Breast epithelium (tissue), 4 donors: ENCODE measurements at places on chromosomes 5 and 9. TPM values are rescaled to one million over a fixed set of nuclear protein-coding genes. Genes with fewer than 3 reads are reported as not detected.

Gene SPINK5
- 0.16 TPM for total RNA-seq

Gene SLC25A51
- total RNA-seq: 22.5 TPM

Gene SV2C
- total RNA-seq: 0.32 TPM

Gene PITX1
- 0.33 TPM for total RNA-seq

Gene NAIF1
- 11.9 TPM for total RNA-seq

Gene PLAC8L1
- not detected for total RNA-seq

DNA sequence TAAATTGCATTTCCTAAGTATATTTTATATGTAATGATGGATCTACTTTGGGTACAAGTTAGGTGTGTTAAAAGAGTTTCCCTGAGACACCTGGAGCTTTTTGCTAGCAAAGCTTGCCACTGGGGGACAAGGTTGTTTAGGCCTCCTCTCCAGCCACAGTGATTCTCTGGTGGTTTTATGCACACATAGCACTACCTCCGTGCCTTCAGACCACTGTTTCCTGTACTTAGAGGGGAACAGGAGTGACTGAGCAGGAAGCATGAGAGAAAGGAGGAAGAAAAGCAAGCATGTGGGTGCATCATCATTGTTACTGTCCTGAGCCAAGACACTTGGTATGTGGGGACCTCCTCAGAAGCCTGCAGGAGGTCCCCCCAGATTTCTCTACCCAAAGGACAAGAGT is 272.1 kb downstream of the RASEF start:
- H3K27me3 ChIP-seq: no peaks in the 10 kb centered on the region
- H3K36me3 ChIP-seq: no peaks in the 10 kb centered on the region
- DNase-seq: no peak

DNA sequence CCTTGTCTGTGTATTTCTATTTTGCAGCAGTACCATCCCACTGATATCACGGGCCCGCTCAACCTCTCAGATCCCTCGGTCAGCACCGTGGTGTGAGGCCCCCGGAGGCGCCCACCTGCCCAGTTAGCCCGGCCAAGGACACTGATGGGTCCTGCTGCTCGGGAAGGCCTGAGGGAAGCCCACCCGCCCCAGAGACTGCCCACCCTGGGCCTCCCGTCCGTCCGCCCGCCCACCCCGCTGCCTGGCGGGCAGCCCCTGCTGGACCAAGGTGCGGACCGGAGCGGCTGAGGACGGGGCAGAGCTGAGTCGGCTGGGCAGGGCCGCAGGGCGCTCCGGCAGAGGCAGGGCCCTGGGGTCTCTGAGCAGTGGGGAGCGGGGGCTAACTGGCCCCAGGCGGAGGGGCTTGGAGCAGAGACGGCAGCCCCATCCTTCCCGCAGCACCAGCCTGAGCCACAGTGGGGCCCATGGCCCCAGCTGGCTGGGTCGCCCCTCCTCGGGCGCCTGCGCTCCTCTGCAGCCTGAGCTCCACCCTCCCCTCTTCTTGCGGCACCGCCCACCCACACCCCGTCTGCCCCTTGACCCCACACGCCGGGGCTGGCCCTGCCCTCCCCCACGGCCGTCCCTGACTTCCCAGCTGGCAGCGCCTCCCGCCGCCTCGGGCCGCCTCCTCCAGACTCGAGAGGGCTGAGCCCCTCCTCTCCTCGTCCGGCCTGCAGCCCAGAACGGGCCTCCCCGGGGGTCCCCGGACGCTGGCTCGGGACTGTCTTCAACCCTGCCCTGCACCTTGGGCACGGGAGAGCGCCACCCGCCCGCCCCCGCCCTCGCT is 1.9 kb downstream of the LRRC26 start:
- peak overlapping the region; percentile 52 for H3K4me3 ChIP-seq
- no peaks in the 10 kb centered on the region for H3K36me3 ChIP-seq
- peaks cover 35% of the 10 kb centered on the region for H3K4me1 ChIP-seq
- no peak for DNase-seq
- H3K27ac ChIP-seq: peak overlapping the region; percentile 55
- peaks cover 32% of the 10 kb centered on the region for H3K27me3 ChIP-seq

DNA sequence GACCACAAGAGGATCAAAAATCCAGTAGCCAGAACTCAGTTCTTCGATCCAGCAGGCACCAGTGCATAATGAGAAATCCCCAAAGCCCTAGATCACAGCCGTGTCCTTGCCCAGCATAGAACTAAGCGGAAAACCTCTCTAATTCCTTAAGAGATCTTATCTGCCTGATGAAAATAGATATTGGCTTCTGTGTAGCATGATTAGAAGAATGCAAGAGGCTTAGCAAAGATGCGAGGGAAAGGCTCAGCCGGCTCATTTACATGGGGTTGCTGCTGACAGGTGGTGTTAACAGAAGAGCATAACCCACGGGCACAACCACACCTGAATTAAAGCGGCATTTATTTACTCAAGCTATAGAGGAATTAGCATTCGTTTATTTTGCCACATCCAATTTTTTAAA is 400.0 kb upstream of the ADAMTS16 start:
- no peak overlapping the region for H3K27ac ChIP-seq
- no peaks in the 10 kb centered on the region for H3K4me1 ChIP-seq
- no peak for DNase-seq
- H3K27me3 ChIP-seq: no peaks in the 10 kb centered on the region
- H3K4me3 ChIP-seq: no peak overlapping the region
- H3K36me3 ChIP-seq: no peaks in the 10 kb centered on the region

- no peak for DNase-seq
- no peak overlapping the region for H3K27ac ChIP-seq
- no peaks in the 10 kb centered on the region for H3K36me3 ChIP-seq
- no peaks in the 10 kb centered on the region for H3K4me1 ChIP-seq
- no peaks in the 10 kb centered on the region for H3K27me3 ChIP-seq
Measured at GRCh38 chr5:74631081-74631953, 9.2 kb downstream of the ENC1 start.

- H3K4me1 ChIP-seq: no peaks in the 10 kb centered on the region
- no peaks in the 10 kb centered on the region for H3K36me3 ChIP-seq
- H3K4me3 ChIP-seq: no peak overlapping the region
Measured at GRCh38 chr5:14669415-14669814, 4.9 kb downstream of the OTULIN start.

DNA sequence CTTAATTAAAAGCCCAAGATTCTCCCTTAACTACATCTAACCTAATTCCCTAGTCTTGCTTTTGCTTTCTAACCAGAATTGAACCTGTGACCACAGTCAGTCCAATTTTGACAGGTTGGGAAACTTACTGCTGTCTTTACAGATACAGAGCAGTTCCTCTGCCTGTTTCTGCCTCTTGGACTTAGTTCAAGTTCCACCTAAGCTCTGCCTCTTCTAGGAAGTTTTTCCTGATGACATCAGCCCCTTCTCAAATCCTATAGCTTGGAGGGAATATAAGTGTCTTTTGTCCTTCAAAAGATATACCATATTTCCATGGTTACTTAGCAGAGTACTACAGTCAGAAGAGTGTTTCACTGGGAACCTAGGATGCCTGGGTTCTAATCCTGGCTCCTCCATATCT is 31.7 kb downstream of the BRINP1 start:
- no peaks in the 10 kb centered on the region for H3K4me1 ChIP-seq
- H3K27ac ChIP-seq: no peak overlapping the region
- no peak for DNase-seq
- no peak overlapping the region for H3K4me3 ChIP-seq
- H3K27me3 ChIP-seq: no peaks in the 10 kb centered on the region
- H3K36me3 ChIP-seq: no peaks in the 10 kb centered on the region

GRCh38 chr9:26261503-26262330 is 583.5 kb upstream of the TUSC1 start:
- no peaks in the 10 kb centered on the region for H3K27me3 ChIP-seq
- DNase-seq: no peak
- no peak overlapping the region for H3K27ac ChIP-seq
- no peak overlapping the region for H3K4me3 ChIP-seq
- H3K36me3 ChIP-seq: no peaks in the 10 kb centered on the region

DNA sequence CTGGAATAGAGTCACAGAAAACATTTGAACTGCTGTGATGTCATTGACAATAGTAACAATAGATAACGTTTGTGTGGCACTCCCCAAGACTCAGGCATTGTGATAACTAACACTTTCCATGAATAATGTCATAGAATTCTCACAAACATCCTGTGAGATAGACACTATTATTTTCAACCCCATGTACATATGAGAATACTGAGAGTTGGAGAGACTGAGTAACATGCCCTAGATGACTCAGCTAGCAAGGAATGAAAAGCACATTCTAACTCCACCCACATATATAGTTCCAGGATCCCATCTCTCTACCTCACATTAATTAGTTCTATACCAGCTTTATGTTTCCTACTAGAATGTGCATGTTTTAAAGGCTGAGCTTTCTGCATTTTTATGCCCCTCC is 71.4 kb downstream of the ASTN2 start:
- H3K27me3 ChIP-seq: no peaks in the 10 kb centered on the region
- no peak overlapping the region for H3K4me3 ChIP-seq
- no peak overlapping the region for H3K27ac ChIP-seq
- DNase-seq: no peak
- H3K36me3 ChIP-seq: no peaks in the 10 kb centered on the region

DNA sequence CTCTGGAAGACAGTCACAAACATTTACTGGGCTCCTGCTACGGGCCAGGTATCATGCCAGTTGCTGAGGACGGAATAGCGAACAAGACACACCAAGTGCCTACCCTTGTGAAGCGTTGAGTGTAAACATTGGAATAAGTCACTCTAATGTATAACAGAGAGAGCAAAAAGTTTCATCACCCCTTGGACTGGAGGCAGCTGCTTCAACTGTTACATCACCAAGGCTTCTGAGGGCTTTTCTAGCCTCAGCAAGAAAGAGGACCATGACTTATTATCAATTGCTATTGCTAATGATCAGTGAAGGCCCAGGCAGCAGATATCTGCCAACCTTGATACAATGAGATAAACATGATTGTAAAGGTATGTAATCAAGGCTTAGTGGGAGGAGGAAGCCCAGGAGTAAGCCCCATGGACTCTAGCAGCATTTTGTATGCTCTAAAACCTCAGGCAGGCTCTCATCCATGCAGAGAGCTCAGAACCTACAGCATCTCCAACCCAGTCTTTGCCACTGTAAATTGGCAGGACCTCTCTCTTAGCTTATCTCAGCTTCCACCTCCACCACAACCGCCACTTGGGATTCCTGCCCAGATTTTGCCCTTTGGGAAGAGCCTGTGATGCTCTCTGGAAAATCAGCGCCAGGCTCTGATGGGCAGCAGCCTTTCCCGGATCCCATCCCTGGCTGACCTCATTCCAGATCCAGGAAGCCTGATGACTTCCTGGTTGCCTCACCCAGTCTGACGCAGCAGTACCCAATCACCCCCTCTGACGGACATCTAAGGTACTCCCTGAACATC is 54.5 kb downstream of the ADAM19 start:
- H3K4me3 ChIP-seq: no peak overlapping the region
- no peaks in the 10 kb centered on the region for H3K36me3 ChIP-seq
- no peak for DNase-seq
- no peak overlapping the region for H3K27ac ChIP-seq

GRCh38 chr9:127779136-127779981 is 893 bp upstream of the SH2D3C start:
- no peaks in the 10 kb centered on the region for H3K4me1 ChIP-seq
- peak overlapping the region; percentile 82 for H3K27ac ChIP-seq
- no peak for DNase-seq
- H3K27me3 ChIP-seq: no peaks in the 10 kb centered on the region
- H3K36me3 ChIP-seq: no peaks in the 10 kb centered on the region
- H3K4me3 ChIP-seq: no peak overlapping the region

GRCh38 chr5:68884144-68884754 is 209.6 kb upstream of the SLC30A5 start:
- H3K4me3 ChIP-seq: no peak overlapping the region
- no peak for DNase-seq
- H3K27me3 ChIP-seq: no peaks in the 10 kb centered on the region
- H3K36me3 ChIP-seq: no peaks in the 10 kb centered on the region
- H3K27ac ChIP-seq: no peak overlapping the region
- H3K4me1 ChIP-seq: no peaks in the 10 kb centered on the region

DNA sequence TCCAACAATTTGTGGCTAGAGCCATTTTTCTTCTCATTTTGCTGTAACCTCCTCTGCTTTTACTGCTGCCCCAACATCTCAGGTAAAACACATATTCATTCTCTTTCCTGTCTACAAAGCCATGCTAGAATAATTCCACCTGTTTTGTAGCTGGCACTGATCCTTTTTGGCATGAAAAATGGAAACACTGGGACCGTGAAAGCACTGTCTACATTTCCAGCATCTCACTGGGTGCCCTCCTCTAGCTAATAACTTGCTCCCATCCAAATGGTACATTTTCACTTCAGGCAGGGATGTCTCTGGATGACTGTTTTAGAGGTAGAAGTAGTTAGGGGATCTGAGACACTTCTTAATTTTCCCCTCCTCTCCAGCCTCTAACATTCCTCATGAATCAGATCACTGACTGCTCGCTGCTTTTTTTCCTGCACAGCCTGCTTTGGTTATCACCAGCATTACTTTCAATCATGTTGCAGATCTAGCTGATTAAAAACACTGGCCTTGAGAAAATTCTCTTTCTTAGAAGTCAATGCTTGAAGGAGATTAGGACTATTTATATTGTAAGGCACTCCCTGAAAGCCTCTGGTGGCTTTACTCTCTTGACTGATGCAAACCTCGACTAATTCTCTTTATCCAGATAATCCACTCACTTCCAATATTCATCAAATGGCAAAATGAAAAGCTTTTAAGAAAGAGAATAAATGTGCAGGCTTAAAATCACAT is 1312.6 kb upstream of the DMAC1 start:
- no peaks in the 10 kb centered on the region for H3K27me3 ChIP-seq
- no peak for DNase-seq
- no peak overlapping the region for H3K27ac ChIP-seq
- no peaks in the 10 kb centered on the region for H3K36me3 ChIP-seq

DNA sequence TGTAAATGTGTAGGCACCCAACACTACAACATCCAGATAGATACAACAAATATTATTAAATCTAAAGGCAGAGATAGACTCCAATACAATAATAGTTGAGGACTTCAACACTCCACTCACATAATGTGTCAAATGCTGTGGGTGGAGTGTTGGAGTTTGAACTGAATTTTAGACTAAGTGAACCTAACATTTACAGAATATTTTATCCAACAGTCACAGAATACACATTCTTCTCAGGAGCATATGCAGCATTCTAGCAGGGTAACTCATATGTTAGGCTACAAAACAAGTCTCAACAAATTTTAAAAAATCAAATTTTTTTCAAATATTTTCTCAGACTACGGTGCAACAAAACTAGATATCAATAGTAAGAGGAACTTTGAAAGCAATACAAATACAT is 648.7 kb upstream of the CDH18 start:
- H3K4me3 ChIP-seq: no peak overlapping the region
- no peaks in the 10 kb centered on the region for H3K27me3 ChIP-seq
- H3K4me1 ChIP-seq: no peaks in the 10 kb centered on the region
- H3K27ac ChIP-seq: no peak overlapping the region
- no peak for DNase-seq
- H3K36me3 ChIP-seq: no peaks in the 10 kb centered on the region

DNA sequence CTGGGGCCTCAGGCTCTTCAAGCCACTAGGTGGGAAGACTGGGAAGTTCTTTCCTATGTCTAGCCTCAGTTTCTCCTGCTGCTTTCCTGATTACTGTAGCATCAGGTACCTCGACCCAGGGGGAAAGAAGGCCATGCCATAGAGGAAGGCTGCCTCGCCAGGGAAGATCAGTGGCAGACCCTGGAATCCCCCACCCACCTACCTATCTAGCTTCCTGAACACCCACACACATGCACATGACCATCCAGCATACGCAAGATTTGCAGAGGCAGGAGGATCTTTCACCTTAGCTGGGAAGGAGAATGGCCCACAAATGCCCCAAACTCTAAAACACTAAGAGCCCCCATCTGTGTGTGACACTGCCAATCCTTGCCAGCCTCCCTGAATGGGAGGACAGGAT is 8.0 kb downstream of the NR5A1 start:
- DNase-seq: no peak

- no peak overlapping the region for H3K4me3 ChIP-seq
- no peak for DNase-seq
- peaks cover 9% of the 10 kb centered on the region for H3K4me1 ChIP-seq
- no peak overlapping the region for H3K27ac ChIP-seq
- H3K27me3 ChIP-seq: no peaks in the 10 kb centered on the region
Measured at GRCh38 chr5:126358525-126358924, 64.7 kb upstream of the GRAMD2B start.
